Stimulated activated CD4-positive, alpha-beta T cell treated with anti-CD3 and anti-CD28 coated beads, Interleukin-12 subunit alpha, Interleukin-12 subunit beta, amount 100 ng/mL, for 48 hours (primary cell): ENCODE measurements at places on chromosomes 12 and 14.

DNA sequence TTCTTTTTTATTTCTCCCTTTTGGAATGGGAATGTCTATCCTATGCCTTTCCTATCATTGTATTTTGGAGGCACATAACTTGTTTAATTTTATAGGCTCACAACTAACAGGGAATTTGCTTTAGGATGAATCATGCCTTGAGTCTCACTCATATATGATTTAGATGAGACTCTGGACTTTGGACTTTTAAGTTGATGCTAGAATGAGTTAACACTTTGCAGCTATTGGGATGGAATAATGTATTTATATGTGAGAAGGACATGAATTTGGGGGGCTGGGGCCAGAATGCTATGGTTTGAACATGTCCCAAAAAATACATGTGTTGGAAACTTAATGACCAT is 365.3 kb downstream of the ZFP36L1 start:
- no peak for DNase-seq

- DNase-seq: no peak
Observed at GRCh38 chr12:96502477-96502876, 13.1 kb downstream of the CFAP54 start.

DNA sequence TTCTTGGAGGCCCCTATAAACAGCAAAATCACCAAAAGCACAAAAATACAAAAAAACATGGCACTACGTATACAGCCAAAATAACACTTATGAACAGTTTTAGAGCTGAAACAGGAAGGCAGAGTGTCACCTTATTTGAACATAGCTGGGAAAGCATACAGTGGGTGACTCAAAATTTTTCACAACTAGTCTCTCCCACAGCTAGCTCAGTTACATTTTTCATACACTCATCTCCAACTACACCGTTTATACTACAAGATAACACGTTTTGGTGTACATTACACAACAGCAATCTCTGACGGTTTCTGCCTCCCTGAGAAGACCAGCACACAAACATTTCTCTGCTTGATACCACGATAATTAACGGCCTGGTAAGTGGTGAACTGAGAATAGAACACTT is 2.9 kb downstream of the RAD52 start:
- DNase-seq: no peak

- DNase-seq: no peak
Observed at GRCh38 chr12:97342130-97342529, 120.5 kb upstream of the RMST start.

DNA sequence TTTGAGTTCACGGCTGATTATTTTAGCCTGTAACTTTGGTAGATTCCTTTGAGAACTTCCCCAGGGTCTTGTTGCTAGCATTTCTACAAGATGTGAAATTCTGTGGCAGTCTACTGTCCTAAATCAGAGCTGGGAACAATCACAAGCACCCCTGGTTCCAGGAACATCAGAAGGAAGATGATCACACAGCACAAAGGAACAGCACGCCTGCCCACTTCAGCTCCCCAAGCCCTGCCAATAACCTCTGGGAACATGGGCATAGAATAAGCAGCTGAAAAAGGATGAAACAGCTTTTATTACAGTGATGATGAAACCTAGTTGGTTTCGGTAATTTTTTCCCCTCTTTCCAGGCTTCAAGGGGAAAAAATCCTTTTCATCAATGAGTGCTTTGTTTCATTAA is 12.3 kb downstream of the GPR19 start:
- no peak for DNase-seq

DNA sequence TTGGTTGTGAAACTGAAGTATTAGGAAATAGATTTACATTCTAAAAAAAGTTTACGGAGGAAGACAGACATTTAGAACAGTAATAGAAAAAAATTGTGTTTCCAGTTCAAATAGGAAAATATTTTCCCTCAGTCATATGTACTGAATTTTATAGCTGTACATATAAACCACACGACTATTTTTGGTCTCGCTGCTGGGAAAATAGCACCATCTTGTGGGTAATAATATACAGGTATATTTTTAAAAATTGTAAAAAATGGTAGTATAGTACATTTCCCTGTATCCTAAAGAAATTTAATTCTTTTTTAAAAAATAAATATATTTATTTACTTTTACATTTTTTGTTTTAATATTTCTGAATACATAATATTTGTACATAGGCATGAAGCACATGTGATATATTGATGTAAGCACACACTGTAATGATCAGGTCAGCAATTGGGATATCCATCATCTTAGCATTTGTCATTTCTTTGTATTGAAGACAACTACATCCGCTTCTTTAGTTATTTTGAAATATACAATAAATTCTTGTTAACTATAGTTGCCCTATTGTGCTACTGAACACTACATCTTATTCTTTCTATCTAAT is 168.6 kb downstream of the ALX1 start:
- DNase-seq: no peak

DNA sequence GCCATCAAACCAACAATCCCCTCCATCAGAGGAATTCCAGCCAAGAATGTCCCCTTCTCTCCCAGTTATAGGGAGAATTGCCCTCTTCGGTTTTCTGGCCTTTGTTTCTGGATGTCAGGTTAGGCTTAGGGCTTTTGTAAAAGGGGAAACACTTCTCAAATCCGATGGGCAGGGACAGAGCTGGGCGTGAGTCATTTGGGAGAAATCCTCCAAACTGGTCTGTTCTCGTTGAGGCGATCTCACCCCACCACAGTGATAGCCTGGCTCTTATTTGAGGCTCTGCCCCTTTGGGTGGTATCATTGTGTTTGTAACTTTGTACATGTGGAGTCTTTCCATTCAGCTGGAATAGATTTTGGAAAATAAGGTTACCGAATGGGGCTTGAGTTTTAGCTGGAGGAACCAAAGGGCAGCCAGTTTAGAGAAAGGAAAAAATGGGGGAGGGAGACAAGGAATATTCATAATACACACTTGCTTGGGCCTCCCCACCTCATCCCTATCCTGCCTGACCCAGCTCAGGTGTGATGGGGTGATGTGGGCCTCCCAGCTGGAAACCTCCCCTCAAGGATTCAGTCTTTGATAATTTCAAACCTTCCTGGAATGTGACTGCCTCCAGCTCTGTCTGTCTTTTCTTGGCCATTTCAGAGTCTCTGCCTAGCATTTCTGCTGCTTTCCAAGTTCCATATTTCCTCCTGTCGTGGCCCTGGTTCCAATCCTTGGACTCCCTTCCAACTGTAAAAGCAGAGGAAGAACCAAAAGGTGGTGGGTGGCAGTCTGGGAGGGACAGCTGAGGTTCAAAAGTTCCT is 7.5 kb downstream of the HOXC4 start:
- DNase-seq: no peak

DNA sequence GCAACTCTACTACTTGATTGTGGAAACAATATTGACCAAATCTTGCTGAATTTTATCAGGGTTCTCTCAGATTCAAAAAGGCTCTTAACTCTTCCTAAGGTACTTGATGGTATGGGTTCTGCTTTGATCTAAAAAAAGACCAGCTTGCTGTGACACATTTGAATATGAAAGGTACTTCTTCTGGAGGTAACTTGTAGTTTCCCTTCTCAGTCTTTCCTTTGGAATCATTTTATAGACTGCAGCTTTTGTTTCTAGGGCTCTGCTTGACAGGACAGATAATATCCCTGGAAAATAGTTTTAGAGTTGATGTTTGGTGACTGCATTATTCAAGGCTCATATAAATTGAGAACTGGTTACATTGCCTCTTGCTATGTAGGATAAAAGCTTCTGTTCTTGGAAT is 251.9 kb downstream of the FUT8 start:
- DNase-seq: no peak

DNA sequence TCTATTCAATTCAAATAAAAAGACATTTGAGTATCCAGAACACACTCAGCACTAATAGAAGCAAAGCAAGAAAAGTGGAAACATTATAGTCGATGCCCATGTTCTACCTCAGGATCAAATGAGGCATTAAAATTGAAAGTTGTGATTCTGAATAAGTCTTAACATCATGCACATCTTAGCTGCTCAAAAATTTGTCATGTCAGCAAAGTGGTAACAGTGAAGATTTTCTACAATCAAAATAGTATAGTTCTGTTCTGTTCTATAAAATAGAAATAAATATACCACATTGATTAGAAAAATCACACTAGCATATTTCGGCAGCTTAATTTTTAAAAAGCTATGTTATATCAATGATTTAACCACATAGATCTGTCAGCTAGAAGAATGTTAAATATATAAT is 74.7 kb downstream of the ERGIC2 start:
- DNase-seq: no peak

GRCh38 chr14:71119075-71119474 is 211.8 kb downstream of the PCNX1 start:
- DNase-seq: no peak

GRCh38 chr14:101183376-101184103 is 280.0 kb upstream of the RTL1 start:
- DNase-seq: no peak

DNA sequence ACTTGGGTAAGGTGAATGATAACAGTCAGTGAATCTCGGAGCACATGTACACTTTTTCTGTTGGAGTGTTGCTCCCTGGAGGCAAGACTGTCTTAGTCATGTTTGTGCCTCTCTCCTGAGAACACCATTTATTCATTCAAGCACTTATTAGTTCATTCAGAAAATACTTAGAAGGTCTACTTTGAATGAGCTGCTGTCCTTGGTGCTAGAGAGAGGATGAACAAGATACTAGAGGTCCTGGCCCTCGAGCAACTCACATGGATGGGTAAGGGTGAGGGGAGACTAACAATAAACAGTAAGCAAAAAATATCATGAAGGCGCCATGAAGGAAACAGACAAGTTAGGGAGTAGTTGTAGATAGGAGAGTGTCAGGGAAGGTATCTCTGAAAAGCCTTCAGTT is 17.1 kb upstream of the SAMD4A start:
- no peak for DNase-seq

DNA sequence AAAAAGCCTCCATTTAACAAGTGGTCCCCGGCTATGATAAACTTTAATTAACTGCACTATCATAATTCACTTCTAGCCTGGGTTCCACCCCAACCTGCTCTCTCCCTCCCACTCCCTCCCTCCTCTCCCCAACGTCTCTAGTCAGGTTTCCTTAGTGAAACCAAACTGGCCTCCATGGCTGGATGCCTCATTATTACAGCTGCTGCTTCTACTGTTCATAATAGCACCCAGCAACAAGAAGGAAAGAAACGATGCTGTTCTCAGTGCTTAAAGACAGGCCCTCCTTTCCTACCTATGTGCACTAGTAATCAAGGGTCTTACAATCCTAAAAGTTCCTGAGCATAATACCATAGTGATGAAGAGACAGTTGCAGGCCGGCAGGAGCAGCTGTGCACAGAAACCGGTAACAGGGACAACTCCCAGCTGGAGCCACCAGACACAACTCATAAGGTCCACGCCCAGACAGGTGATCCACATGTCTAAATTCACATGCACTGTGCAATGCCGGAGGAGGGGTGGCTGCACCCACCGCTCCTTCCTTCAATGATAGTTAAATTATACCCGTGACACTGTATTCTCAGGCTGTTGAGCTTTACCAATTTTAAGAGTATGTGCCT is 6.2 kb downstream of the IRF2BPL start:
- DNase-seq: no peak

DNA sequence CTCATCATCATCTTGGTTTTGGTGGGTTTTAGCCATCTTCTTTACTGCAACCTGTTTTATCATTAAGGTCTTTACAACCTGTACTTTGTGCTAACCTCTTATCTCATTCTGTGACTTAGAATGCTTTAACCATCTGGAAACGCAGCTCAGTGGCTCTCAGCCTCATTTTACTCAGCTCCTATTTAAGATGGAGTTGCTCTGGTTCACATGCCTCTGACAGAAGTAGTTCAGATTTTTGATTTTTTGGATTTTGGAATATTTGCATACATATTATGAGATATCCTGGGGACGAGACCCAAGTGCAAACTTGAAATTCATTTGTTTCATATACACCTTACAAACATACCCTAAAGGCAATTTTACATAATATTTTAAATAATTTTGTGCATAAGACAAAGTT is 10.7 kb downstream of the SLC38A1 start:
- no peak for DNase-seq

GRCh38 chr12:111529424-111530368 is 69.4 kb downstream of the ATXN2 start:
- peak; percentile 22 for DNase-seq

- no peak for DNase-seq
Observed at GRCh38 chr14:90604356-90604755, 207.5 kb downstream of the CALM1 start.

DNA sequence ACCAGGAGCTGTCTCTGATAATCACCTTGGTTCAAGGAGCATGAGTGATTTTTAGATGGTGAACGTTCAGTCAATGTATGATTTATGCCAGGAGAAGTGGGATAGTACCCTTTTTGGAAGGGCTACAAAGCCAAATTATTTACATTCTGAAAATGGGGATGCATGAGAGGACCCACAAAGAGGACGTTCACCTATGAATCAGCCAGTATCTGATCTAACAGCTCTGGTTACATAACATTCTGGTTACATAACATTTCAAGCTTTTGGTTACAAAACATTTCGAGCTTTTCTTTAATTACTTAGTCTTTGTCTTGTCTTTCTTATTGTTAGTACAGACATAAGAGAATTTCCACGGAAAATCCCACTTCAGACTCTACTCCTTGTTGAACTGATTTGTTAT is 68.8 kb downstream of the SLCO1A2 start:
- no peak for DNase-seq

DNA sequence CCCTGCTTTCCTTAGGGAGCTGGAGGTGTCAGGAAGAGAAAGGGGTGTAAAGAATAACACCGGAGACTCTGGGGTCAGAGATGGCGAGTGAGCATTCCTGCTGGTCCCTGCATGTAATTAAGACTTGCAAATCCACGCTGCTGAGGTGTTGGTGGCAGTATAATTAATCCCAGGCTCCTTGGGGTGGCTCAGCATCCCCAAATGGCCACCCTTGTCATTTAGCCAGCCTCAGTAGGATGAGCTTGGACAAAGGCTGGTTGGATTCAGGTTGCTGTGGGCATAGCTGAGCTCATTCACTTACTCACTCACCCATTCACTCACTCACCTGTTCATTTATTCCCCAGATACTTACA is 174.4 kb upstream of the RPH3A start:
- DNase-seq: no peak

GRCh38 chr14:83164016-83164415 is 1630.4 kb upstream of the SEL1L start:
- no peak for DNase-seq

DNA sequence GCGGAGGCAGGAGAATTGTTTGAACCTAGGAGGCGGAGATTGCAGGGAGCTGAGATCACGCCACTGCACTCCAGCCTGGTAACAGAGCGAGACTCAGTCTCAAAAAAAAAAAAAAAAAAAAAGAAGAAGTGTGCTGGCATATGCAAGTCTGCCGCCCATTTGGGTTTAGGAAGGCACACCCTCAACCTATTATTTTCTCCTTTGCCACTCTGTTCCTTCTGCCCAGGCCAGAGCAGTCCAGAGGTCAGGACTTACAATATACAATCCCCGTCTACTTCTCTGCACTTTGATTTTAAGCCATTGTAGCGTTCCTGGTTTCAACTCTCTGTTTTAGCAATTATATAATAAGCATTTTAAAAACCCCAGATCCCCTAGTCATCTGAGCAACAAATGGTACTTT is 39.8 kb downstream of the CATSPERB start:
- DNase-seq: no peak

- no peak for DNase-seq
Observed at GRCh38 chr12:9327320-9327719, 119.1 kb upstream of the PZP start.
